ENCODE measurements at places on chromosomes 6 and 20. TPM values are rescaled to one million over a fixed set of nuclear protein-coding genes. Genes with fewer than 3 reads are reported as not detected.

DNA sequence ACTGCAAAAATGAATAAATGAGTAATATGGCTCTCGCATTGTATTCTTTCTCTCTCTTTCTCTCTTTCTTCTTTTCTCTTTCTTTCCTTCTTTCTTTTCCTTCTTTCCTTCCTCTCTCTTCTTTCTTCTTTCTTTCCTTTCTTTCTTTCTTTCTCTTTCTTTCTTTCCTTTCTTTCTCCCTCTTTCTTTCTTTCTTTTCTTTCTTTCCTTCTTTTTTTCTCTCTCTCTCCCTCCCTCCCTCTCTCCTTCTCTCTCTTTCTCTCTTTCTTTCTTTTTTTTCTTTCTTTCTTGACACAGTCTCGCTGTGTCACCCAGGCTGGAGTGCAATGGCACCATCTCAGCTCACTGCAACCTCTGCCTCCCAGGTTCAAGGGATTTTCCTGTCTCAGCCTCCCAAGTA, 20.3 kb upstream of the ELOVL5 start:
- DNase-seq: no peak

DNA sequence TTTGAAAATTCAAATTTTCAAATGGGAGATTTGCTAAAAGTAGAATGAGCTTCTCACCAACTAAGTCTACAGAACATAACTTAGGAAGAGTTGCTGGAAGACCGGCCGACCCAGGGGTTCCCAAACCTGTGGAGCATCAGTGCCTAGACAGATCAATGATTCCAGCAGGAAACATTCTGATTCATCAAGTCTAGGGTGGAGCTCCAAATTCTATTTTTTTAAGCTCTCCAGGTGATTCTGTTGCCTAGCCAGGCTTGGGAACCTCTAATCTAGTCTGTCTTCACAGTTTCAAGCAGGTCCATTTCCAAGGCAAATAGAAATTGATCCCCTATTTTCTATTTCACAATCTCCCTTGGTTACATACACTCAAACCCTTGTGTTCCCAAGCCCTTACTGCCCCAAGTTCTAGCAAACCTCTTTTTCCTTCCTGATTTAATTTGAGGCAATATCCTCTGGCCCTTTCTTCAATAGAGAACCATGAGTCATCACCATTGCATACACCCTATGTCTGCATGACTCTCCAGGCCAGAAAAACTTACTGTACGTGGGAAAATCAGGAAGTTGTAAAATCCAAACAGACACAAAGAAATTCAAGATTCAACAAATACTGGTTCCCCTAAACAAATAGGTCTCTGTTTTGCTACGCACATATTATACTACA, 8.9 kb downstream of the ATXN1 start:
- no peak for DNase-seq

DNA sequence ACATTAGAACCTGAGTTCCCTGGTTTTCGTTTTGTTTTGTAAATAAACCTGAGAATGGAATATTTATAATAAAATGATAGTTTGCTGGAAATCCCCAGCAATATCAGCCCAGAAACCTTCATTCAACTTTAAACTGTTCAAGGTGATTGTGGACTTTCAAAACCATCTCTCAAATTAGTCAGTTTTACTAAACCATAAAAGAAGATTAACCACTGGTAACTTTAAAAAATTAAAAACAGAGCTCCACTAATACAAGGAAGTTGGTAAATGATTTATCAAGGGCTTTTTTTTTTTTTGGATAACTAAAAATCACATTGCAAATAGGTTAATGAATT, 10.0 kb downstream of the MBOAT1 start:
- no peak for DNase-seq

- no peak for DNase-seq
Observed at GRCh38 chr6:127907960-127908640, 7.2 kb upstream of the THEMIS start.

GRCh38 chr20:46004187-46004586, 4.5 kb upstream of the MMP9 start:
- peak; percentile 46 for DNase-seq

HEY2 gene
- 1.8 TPM for total RNA-seq

OOEP gene
- 0.90 TPM for total RNA-seq

EMILIN3 gene
- total RNA-seq: 2.2 TPM
